ENCODE measurements at places on chromosomes 12 and 14. TPM values are rescaled to one million over a fixed set of nuclear protein-coding genes. Genes with fewer than 3 reads are reported as not detected.

DNA sequence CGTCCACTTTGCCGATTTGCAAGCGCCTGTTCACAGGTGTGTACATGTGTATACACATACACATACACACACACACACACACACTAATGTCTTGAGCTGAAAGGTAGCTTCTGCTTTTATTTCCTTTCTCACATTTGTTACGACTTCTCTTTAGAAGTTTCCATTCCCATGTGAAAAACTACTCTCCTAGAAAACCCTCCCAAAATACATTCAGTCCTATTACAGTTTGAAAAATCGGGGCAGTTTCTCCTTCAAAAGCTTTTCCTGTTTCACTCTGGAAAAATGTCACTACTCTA, 3.9 kb downstream of the BLTP3B start:
- no peak for DNase-seq

DNA sequence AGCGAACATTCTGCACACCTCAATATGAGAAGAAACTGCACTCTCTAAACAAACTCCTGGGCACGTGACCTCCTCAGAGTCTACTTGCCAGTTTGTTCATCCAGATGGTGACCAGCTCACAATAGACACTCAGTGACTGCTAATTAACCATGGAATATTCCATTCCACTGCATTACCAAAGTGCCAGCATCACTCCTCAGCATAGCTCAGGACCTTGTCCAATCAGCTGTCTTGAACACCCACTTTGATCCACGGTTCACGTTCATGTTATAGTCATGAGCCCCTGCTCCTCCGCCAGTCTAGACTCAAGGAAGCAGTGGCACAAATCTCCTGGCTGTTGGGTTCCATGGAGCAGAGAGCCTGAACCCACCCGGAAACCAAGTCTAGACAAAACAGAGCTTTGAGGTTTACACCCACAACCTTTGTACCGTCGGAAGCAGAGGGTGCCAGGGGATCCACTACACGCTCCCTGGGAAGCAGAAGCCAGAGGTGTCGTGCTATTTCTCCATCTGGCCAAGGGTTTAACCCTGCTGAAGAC, 285.3 kb downstream of the ZFP36L1 start:
- no peak for DNase-seq

- DNase-seq = no peak
Measured at GRCh38 chr14:68874746-68875155, 81.9 kb upstream of the ZFP36L1 start.

DNA sequence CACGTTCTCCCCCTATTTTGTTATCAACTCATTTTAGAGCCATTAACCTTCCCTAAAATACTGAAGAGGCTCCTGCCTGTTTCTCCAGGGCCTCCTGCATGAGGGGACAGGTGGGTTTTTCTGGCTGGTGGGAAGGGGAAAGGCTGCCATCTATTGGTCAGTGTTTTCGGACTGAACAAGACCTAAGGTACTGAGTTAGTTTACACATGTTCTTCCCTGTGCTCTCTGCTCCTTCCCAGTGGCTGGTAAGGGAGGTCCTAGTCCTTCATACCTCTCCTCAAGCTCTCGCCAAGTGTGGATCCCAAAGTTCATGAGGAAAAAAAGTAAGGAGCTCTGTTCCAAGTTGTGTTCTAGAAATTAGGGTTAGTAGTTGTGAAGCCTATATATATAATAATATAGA, 357.5 kb downstream of the FSCB start:
- DNase-seq = peak; percentile 63

DNA sequence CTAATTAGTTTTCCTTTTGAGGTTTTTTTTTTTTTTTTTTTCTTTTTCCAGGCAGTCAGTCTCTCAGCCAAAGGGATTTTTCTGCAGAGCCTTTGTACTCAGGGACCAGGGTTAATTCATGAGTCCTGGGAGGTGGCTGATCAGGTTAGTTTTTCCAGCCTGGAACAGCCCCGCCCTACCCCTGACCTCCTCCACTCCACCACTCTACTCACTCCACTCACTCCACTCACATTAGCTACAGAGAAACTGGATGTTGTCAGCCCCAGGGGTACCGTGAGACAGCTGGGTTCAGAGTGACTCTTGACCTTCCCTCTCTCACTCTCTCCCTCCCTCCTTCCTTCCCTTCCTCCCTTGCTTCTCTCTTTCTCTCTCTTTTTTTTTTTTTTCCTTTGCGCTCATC, 161.0 kb downstream of the CRADD start:
- no peak for DNase-seq

- no peak for DNase-seq
Measured at GRCh38 chr14:80940146-80940545, 1.4 kb downstream of the CEP128 start.

- peak; percentile 34 for DNase-seq
Measured at GRCh38 chr14:100384819-100385813, 62.0 kb downstream of the SLC25A47 start.

DNA sequence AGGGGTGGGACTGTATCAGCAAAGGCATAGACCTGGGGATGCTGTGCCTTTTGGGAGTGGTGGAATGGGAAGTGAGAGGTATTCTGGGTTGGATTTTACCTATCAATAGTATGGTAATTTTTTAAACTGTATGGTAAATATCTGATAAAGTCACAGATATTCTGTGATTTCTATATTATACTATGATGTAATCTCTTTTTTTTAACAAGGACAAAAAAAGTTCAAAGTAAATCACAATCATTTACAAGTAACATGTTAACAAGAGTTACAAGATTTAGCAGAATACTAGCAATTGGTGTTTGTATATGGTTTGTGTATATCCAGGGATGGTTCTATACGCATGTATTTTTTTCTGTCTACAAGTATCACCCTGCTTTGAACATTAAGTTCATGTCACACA, 56.0 kb downstream of the BMAL2 start:
- no peak for DNase-seq

DNA sequence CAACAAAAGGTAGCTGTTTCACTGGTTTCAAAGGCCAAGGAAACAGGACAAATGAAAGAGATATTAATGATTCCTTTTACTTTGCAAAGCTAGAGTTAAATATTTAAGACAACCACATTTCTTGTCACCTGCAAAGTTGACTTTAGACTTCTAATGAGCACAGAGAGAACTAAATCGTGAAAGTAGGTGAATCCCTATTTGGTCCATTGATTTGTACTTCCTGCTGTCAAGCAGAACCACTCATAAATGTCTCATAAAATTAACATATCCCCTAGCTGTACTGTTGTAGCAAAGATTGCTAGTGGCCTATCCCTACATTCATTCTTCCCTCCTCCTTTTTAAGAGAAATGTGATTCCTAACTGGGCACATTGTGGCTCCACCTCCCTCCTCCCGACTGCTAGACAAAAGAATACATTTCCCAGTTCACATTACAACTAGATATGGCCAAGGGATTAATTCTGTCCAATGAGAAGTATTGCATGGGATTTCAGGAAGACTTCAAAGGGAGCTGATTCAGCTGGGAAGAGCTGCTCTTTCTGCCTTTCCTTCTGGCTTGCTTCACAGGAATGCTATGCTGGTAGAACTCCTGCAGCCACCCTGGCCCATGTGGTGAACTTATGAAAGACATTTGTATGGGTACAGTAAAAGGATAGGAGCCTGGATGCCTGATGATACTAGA, 227.5 kb upstream of the ABCD2 start:
- no peak for DNase-seq

DNA sequence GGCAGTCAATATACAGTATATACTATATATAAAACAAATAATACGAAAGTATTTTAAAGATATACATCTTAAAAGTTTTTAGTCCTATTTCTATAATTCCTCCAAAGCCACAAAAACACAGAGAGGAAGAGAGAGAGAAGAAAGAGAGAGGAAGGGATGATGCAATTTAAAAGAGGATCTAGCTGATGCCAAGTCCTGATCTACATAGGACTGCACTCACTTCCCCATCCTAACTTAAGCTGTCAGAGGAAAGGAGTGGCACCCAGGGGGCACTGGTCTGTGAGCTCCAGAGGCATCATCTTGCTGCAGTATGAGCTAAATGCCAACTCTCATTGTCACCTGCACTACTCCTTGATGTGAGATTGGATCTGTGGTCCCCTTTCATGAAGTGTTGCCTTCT, 95.8 kb downstream of the C12orf42 start:
- no peak for DNase-seq

DNA sequence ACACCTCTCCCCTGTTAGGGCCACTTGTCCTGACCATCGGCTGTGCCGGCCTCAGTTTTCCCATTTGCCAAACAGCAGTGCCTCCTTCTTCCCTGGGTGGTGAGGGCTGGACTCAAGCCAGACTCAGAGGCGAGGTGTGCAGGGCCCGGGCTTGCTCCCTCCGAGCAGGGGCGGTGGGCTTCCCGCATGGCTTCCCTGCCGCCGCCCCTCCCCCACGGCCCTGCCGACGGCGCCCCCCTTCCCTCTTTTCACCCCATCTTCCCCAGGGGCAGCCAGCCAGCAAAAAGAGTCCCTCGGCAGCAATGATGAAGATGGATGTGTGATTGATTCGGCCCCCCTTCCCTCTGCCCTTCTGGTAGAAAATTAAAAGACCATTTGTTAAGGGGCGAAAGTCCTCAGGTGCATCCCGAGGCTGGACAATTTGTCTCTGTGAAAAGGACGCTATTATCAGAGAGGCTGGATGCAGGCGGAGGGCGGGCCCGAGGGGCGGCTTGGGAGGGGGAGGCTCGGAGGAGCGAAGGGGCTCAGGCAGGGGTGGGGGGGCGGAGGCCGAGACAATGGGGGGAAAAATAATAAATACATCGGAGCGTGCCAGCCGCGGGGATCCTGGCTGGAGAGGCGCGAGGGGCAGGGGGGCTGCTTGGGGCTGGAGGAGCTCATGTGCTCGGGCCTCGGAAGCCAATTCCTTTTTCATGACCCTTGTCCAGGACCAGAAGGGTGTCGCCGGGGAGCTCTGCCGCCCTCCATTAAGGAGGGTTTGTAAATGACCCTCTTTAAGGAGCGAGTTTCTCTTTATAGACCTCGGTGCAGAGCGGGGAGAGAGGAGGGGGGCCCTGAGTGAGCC, 48.0 kb upstream of the LHX5 start:
- DNase-seq = no peak

- DNase-seq = no peak
Measured at GRCh38 chr12:4701395-4702190, 18.6 kb upstream of the GALNT8 start.

GRCh38 chr12:47954058-47954457, 9.3 kb upstream of the TMEM106C start:
- DNase-seq = no peak

GRCh38 chr12:54030889-54031471, 1.9 kb upstream of the HOXC5 start:
- DNase-seq = no peak

DNA sequence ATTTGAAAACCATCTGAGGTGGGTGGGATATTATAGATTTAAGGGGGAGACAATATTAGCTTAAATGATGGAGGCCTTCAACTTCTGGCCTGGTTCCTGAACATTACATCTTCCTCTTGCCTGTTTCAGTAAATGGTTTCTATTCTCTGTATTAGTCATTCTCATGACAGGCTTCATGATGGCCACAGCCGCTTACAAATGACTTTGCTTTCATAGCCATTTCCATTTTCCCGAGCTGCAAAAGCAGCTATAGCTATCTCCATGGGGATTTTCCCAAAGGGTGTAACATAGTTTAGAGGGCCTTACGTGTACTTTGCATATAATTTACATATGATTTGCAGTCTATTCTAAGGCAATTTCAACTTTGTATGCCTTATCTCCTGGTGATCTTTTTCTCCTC, 121.8 kb downstream of the NRXN3 start:
- no peak for DNase-seq

DNA sequence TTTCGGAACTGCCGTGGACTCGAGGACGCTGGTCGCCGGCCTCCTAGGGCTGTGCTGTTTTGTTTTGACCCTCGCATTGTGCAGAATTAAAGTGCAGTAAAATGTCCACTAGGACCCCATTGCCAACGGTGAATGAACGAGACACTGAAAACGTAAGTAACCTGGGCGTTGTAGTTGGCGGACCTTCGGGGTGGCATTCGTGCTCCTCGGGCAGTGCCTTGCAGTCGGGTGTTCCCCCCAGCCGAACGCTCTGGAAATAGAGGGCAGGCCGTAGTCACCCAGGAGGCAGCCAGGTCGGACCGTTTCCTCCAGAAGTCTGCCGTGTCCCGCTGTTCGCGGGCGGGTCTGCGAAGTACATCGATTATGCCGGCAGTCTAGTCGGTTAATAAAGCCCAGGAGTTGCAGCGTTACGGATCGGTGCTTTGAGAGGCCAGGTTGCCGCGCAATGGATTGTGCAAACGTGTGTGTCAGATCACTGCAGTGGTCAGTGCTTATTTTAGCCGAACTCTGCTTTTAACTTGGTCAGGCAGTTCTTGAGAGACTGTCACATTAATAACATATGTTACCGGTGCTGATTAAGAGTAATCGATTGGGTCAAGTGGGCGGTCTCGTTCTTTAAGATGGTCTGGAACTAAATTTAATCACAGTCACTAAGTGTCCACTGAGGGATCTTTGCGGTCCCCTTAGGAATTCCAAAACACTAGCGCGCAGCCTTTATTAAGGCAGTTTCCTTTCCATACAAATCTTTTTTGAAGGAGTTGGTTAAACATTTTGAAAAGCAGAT, 906 bp downstream of the MARK3 start:
- no peak for DNase-seq

The PMCH gene
- not detected for total RNA-seq

The TEAD4 gene
- 97.8 TPM for total RNA-seq

The HOXC11 gene
- total RNA-seq = 2.2 TPM

The FMNL3 gene
- 9.2 TPM for total RNA-seq

The TCP11L2 gene
- 7.7 TPM for total RNA-seq

The PZP gene
- total RNA-seq = not detected

The POTEG gene
- total RNA-seq = not detected

The KCNA5 gene
- not detected for total RNA-seq

The TMPRSS12 gene
- not detected for total RNA-seq

The DGKA gene
- 22.2 TPM for total RNA-seq

The SLC22A17 gene
- 3.7 TPM for total RNA-seq
